ENCODE measurements at places on chromosomes 6 and 20. TPM values are rescaled to one million over a fixed set of nuclear protein-coding genes. Genes with fewer than 3 reads are reported as not detected.

DNA sequence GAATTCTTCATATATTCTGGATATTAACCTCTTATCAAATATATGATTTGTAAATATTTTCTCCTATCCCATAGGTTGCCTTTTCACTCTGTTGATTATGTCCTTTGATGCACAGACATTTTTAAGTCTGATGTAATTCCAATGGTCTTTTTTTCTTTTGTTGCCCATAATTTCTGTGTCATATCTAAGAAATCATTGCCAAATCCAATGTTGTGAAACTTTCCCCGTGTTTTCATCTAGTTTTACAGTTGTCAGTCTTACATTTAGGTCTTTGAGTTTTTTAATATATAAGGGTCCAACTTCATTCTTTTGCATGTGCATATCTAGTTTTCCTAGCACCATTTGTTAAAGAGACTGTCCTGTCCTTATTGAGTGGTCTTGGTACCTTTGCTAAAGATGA, 111.5 kb downstream of the SESN1 start:
- DNase-seq = no peak

- no peak for DNase-seq
These were observed 36.4 kb upstream of the SASH1 start for GRCh38 chr6:148306286-148306685.

Gene ITPA
- total RNA-seq = 59.8 TPM

Gene NPEPL1
- total RNA-seq = 40.8 TPM

Gene EMILIN3
- not detected for total RNA-seq
